ENCODE measurements at places on chromosomes 11 and 22.

- DNase-seq = no peak
Observed at GRCh38 chr22:22745225-22746060, 101.0 kb downstream of the GGTLC2 start.

- no peak for DNase-seq
Observed at GRCh38 chr22:22759371-22759770, 115.0 kb downstream of the GGTLC2 start.

DNA sequence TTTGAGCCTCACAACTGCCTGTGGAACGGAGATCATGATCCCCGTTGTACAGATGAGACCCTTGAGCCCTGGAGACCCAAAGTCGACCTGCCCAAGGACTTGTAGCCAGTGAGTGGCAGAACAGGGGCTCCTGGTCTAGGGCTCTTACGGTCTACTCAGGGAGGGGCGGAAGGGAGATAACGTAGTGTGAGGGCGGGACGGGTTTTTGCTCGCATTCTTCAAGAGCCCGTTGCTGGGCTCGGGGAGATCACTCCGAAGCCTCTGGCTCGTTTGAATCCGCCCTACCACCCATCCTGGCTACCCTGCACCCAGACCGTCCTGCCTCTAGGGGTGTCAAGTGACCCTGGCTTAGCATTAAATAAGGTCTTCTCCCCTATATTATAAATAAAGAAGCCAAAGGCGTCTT, 639 bp downstream of the CRY2 start:
- peak; percentile 18 for DNase-seq

- DNase-seq = no peak
Observed at GRCh38 chr11:69893631-69894030, 74.4 kb upstream of the FGF3 start.

- no peak for DNase-seq
Observed at GRCh38 chr11:97069160-97069559, 679.3 kb downstream of the JRKL start.

DNA sequence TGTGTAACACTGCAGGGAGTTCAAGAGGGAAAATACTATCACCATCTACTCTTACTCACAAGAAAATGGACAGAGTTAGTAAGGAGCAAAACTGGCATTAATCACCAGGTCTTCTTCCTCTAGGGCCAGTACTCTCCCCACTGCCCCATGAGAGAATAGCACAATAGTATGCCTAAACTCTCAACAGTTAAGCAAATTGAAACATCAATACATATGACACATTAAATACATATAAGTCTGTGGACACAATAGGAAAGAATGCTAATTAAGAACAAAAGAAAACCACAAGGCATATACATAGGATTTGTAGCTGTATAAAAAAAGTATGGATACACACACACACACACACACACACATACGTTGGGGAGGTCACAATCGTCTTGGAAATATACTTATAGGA, 197.9 kb upstream of the BDNF start:
- DNase-seq = no peak

GRCh38 chr11:2807801-2808241, 77.8 kb downstream of the CDKN1C start:
- DNase-seq = no peak

DNA sequence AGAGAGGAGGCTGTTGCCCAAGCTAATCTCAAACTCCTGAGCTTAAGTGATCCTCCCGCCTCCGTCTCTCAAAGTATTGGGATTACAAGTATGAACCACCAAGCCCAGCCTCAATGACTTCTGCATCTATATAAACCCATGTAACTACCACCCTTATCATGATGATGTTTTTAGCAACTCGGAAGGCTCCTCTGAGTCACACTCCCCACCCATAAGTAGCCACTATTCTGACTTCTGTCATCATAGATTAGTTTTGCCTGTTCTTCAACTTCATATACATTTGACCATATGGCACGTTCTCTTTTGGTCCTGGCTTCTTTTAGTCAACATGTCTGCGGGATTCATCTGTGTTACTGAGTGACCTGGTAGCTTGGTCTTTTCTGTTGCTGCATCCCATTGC, 6.4 kb upstream of the FOSL1 start:
- DNase-seq = no peak
